ENCODE measurements at places on chromosomes 7 and 10.

GRCh38 chr10:59872892-59873463 is 33.4 kb downstream of the CCDC6 start:
- no peak for DNase-seq

- no peak for DNase-seq
Measured at GRCh38 chr10:128877936-128878335, 589.1 kb upstream of the MGMT start.

DNA sequence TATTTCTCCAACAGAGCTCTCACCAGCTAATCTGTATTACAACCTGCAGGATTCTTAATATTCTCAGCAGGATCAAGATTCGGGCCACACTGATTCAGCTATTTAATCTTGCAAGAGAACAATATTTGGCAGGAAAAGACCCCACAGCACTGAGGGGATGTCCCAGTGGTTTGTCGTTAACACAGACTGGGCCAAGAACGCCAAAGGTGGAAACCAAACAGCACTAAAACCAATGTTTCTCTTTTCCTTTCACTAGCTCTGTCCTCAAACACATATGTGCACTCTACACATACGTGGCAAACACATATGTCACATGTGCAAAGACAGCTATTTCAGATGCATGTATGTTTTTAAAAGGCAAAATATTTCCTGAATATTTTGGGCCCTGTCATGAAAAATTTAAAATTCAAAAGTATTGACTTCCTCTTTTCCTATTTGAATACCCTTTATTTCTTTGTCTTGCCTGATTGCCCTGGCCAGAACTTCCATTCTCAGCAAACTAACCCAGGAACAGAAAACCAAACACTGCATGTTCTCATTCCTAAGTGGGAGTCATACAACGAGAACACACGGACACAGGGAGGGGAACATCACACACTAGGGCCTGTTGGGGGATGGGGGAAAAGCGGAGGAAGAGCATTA is 51.7 kb upstream of the NEBL start:
- no peak for DNase-seq

GRCh38 chr10:121771966-121772365 is 155.9 kb downstream of the ATE1 start:
- DNase-seq, result no peak

- DNase-seq, result no peak
Measured at GRCh38 chr7:40299097-40299496, 164.3 kb downstream of the SUGCT start.

- no peak for DNase-seq
Measured at GRCh38 chr10:99784016-99784726, 1.7 kb downstream of the ABCC2 start.

DNA sequence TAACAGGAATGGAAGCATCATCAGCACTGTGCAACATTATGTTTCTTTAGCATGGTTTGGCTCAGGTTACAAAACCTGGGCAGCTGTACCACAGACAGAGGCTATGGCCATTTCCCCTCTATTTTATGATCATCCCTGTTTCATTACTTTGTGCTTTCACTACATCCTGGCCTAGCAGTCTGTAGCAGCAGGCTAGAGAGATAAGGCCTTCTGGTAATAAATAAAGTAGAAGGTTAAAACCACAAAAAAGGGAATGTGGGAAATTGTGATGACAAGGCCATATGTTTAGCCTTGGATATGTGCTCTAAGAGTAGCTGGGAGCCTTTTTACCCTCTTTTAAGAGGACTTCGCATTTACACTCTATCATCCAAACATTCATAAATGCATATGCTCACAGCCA is 266.2 kb upstream of the PHF14 start:
- no peak for DNase-seq

DNA sequence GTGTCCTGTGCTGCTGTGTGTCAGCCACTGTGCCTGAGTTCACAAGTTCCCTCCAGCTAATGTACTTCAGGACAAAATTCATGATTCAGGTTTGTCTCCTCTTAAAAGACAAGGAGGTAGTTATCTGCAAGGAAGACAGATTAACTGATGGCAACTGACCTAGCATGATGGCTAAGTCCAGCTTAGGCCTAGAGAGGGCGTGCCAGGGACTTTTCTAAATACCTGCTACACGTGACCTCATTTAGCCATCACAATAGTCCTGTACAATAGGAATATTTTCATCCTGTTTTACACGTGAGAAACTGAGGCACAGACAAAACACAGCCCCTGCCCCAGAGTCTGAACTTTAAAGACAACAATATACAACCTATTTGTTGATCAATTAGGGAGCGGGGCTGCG is 275.7 kb downstream of the XPNPEP1 start:
- no peak for DNase-seq

DNA sequence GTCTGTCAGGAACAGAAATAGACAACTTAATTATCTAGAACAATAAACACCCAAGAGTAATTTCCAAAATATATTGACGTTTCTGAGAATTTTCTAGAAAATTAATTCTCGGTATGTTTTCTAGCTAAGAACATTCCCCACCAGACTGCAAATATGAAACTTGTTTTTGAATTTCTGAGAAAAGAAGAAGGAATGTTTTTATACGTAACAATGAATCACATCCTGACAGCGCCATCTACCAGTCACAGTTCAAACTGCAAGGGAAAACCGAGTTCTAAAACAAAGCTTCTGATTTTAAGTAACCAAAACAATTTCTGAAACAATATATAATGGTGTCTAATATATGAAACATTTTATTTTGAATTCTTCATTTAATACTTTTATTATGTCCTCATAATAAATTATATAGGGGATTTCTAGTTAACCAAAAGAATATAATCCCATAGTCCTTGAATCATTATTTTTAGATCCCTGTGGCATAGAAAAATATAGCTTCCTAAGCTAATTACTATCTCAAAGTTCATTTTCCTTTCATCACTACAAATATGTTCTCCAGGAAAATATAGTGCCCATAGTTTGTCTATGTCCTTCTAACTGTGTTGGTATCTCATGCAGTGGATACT is 34.5 kb upstream of the MEOX2 start:
- no peak for DNase-seq

- peak; percentile 50 for DNase-seq
Measured at GRCh38 chr7:149196151-149196704, 882 bp downstream of the ZNF282 start.

DNA sequence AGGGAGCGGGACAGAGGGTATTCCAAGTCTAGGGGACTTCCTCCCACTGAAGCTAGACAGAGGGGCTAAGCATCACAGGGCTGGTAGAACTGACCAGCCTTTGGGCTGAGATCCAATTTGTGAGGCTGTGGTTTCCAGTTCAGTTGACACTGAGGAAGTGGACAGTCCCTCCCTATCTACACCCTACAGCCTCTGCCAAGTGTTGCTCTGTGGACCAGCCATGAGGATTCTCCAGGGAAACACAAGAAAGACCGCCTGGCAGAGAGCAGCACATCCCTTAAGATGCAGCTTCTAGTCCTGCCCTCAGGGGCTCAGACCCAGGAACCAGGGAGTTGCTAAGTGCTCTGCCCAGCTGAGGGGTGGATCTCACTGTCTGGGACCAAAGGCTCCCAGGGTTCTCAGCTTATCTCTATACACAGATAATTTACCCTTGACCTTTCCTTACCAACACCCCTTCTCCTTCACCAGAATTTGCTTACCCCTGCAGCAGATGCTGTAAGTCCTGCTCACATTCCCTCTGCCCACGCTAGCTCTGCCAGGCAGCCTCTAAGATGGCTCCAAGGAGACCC is 252.0 kb downstream of the SKIDA1 start:
- no peak for DNase-seq

- DNase-seq, result no peak
Measured at GRCh38 chr7:30176463-30177109, 41.8 kb downstream of the MTURN start.

DNA sequence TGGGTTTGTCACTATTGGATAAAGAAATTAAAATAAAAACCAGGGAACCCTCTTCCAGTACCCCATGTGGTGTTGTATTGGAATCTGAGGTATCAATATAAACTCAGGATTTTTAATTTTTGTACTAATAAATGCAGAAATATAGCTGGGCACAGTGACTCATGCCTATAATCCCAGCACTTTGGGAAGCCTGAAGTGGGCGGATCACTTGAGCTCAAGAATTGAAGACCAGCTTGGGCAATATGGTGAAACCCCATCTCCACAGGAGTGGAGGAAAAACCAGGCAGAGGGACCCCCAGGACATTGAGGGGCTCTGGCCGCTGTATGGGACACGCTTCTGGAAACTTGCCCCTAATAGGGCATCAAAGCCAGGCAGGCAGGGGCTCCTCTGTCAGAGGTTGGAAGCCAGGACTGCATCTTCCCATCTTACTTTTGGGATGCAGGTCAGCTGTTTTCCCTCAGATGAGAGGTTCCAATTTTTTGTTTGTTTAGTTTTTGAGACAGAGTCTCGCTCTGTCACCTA is 11.1 kb downstream of the ADIRF start:
- DNase-seq, result no peak

DNA sequence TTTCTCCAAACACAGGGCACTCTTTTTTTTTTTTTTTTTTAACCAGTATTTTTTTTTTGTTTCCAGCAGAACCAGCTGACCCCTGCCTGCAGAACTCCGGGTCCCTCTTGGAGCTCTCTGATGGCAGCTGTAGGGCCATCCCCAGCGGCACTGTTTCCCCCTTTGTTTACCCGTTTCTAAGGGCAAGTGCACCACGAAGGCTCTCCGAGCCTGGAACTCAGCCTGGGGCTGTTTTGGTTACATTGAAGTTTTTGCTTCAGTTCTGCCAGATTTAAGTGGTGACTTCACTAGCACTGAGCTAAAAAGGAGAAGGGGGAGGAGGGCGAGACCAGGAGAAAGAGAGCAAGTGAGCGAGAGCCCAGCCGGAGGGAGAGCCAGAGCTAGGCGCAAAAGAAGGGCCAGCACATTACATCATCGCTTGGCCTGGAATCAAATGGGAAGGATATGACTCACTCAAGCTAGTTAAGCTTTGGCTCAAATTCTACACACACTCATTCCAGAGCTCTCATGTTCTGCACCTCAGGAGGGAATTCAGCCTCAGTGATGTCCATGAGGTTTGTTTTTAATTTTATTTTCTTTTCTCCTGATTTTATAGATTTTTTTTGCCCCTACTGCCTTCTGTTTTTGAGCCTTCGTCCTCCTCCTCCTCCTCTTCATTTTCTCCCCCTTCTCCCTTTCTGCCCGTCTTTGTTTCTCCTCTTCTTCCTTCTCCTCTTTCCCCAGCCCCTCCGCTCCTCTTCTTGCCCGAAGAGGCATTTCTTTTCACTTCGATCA is 272.3 kb downstream of the TRIL start:
- peak; percentile 95 for DNase-seq

- DNase-seq, result no peak
Measured at GRCh38 chr7:140423501-140423900, 19.6 kb downstream of the RAB19 start.

- DNase-seq, result no peak
Measured at GRCh38 chr7:125136755-125137532, 207.3 kb upstream of the POT1 start.

DNA sequence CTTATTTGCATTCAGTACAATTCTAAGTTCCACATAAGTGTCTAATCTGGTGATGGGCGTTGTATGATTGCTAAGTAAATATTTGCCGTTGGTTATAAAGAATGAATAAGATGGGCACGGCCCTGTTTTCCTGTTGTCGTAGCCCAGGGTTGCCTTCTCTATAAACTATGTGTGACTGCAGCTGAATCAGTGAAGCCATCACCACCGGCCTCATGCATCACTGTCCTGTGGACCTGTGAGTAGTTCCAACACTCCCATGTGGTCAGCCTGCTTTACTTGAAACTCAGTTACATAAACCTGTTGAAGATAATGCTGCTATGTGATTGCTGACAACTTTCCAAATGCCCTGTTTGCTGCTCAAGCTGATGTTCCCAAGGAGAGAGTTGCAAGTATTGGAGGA is 21.6 kb upstream of the KLF6 start:
- no peak for DNase-seq

DNA sequence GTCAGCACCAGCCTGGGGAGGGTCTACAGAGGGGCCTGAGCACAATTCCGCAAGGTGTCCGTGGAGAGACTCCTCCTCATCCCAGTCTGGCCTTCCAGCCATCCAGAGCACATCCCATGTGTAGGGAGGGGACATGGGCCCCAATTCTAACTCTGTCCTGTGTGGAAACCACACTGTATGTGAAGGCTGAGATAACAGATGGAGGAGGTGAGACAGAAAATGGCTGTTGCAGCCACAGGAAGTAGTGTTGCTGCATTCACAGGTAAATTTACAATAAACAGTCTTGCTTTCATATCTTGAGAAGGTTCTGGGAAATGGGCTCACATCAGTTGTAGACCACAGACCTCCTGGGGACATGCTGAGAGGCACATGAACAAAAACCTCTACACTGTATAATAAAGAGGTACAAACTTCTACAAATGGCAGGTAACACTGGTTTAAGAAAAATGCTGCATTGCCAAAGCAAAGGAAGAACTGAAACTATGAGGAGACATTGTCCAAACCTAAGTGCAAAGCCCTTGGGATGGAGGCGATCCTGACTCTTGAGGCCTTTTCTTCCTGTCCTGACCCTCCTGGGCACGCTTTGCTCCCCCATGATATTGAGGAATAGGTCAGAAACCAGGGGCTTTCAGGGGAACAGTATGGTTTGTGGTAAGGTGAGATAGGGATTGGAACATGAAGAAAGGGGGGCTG is 21.6 kb upstream of the GIMAP2 start:
- DNase-seq, result no peak

GRCh38 chr10:32150532-32151101 is 94.4 kb upstream of the KIF5B start:
- no peak for DNase-seq

- DNase-seq, result no peak
Measured at GRCh38 chr7:41584746-41585145, 118.1 kb downstream of the INHBA start.

DNA sequence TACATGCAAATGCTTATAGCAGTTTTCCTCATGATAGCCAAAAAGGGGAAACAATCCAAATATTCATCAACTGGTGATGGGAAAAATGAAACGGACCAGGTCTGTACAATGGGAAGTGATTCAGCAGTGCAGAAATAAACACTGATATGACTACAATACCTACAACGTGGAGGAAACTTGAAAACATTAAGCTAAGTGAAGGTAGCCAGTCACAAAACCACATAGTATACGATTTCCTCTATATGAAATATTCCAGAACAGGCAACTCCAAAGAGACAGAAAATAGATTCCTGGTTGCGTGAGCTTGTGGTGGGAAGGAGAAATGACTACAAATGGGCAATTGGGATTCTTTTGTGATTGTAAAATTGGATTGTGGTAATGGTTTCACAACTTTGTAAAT is 263.1 kb upstream of the PITRM1 start:
- DNase-seq, result no peak

DNA sequence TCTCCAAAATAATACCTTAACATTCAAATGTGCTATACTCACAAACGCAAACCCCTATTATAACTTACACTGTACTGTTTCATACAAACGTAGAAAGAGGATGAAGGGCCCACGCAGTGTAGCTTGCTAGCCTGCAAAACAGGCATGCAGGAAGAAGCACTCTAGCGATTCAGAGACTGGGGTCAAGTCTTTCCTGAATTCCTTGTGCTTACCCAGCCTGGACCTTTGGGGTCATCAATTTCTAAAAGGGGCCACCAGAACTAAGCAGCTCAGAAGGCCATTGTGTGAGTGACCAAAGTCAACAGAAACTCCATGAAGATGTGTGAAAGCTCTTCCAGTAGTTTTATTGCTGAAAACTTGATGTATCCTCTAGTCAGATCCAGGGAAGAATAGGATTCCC is 111.9 kb downstream of the SVIL start:
- no peak for DNase-seq
